MCF 10A (cell line): ENCODE measurements at places on chromosomes 1 and 21. TPM values are rescaled to one million over a fixed set of nuclear protein-coding genes. Genes with fewer than 3 reads are reported as not detected.
A peak's percentile ranks its signal among the peaks of the same experiment; 100 is the strongest.

The CHRM3 gene
- 0.56 and 0.71 TPM in 2 replicates for total RNA-seq

DNA sequence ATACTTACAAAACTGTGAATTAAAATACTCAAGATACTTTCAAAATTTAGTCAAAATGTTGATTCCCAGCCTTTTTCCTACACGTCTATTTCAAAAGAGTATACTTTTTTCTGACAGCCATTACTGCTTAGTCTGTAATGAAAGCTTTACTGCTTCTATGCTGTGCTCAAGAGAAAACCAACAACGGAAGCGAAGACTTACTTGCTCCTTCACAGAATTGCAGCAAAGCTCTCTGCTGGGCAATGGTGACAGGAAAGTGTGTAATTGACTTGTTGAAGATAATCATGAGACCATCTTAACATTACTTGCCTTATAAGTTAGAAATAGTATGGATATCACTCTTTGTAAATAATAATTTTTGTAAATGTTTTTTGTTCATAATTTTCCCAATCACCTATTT lies 1.7 kb upstream of the DYNLT5 start:
- no peak overlapping the region for H3K4me3 ChIP-seq
- H3K36me3 ChIP-seq, result no peaks in the 10 kb centered on the region
- no peak overlapping the region for H3K27ac ChIP-seq
- H3K4me1 ChIP-seq, result no peaks in the 10 kb centered on the region
- H3K27me3 ChIP-seq, result no peaks in the 10 kb centered on the region

DNA sequence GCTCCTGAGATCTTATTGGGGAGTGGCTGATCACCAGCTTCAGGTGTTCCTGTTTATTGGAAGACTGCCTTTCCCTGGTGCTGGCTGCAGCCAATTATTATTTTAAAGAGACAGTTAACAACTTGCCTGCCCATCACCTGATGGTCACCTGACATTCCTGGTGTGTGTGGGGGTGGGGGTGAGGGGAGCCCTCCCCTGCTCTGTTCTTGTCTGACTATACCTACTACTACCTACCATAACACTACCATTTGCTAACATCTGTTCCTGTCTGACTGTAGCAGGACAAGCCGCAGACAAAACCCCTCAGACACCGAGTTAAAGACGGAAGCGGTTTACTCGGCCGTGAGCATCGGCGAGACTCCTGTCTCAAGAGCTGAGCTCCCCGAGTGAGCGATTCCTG lies 54.9 kb upstream of the NBPF3 start:
- no peak for DNase-seq
- H3K4me1 ChIP-seq, result no peaks in the 10 kb centered on the region
- H3K36me3 ChIP-seq, result peaks cover 6% of the 10 kb centered on the region

DNA sequence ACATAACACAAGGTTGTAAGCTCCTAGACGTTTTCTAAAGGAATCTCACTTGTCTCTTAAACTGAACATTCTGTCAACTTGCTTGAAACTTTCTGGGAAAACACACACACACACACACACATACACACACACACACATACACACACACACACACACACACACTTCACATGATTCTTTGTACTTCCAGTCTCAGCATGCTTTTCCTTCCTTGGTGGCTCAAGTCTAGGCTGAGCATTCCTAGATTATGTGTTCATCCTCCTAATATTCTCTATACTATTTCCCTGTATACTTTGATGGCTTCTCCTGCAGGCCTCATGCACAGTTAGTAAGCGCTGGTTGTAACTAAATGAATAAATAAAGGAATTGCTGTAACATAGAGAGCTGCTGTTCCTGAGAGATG lies 372.1 kb downstream of the PTPRC start:
- no peaks in the 10 kb centered on the region for H3K36me3 ChIP-seq
- no peaks in the 10 kb centered on the region for H3K27me3 ChIP-seq
- no peak for DNase-seq
- no peak overlapping the region for H3K4me3 ChIP-seq
- H3K4me1 ChIP-seq, result no peaks in the 10 kb centered on the region

DNA sequence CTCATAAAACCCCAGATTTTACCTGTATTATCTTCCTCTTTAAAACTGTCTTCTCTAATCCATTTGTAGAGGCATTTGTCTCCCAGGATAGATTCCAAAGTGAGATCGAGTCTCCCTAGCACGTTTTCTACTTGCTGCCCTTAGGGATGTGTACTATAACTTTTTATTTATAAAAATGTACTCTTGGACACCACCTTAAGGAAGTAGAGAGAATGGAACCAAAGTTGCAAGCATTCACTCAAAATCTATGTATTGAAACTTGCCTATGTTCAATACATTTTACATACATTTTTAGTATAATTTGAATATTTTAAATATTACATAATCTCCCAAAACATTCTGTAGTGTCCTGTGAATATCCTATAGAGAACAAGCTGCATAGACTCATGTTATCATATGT lies 842 bp upstream of the SPRR2A start:
- peak; percentile 21 for DNase-seq
- H3K36me3 ChIP-seq, result peaks cover 7% of the 10 kb centered on the region
- H3K4me1 ChIP-seq, result peaks cover 16% of the 10 kb centered on the region
- H3K4me3 ChIP-seq, result no peak overlapping the region
- H3K27ac ChIP-seq, result no peak overlapping the region

- no peak for DNase-seq
- peaks cover 11% of the 10 kb centered on the region for H3K4me1 ChIP-seq
- peaks cover 35% of the 10 kb centered on the region for H3K36me3 ChIP-seq
- H3K4me3 ChIP-seq, result no peak overlapping the region
- no peak overlapping the region for H3K27ac ChIP-seq
- no peaks in the 10 kb centered on the region for H3K27me3 ChIP-seq
These were observed 7.4 kb downstream of the EFNA4 start for GRCh38 chr1:155070721-155071569.

The GPR25 gene
- 0.25 and 0.68 TPM in 2 replicates for total RNA-seq

DNA sequence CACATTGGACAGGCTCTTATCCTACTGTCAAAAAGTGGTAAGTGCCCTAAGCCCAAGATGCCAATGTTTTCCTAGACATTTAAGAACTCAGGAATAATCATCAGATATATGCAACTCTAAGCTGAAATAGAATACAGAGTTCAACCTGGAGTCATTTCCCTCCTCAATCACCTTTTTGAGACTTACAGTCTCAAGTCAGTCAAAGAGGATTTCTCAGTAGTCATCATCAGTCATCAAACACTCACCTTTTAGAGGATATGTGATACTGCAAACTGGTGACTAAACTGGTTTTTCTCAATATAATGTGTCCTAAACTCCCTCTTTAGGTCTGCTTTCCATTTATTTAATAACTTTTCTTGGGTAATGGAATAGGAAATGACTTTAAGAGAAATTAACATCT lies 145.3 kb upstream of the ADAMTS5 start:
- no peaks in the 10 kb centered on the region for H3K27me3 ChIP-seq
- peaks cover 6% of the 10 kb centered on the region for H3K36me3 ChIP-seq
- H3K4me3 ChIP-seq, result no peak overlapping the region
- no peak for DNase-seq

DNA sequence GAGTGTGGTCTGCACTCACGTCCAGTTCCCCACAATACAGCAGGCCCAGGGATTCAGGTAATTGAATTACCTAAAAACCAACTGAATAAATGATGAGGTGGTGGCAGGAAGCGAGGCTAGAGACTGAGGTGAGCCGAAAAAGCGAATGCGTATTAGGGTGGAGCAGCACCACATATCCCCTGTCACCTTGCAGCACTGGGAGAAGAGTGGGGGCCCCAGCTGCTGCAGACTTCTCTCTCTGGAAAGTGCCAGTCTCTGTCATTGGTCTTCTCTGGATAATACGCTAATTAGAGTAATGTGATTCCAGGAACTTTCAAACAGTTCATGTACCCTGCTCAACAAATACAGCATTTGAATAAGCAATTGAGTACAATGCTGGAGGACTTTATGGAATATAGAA lies 199.0 kb downstream of the RPS6KC1 start:
- H3K27me3 ChIP-seq, result no peaks in the 10 kb centered on the region
- H3K4me1 ChIP-seq, result no peaks in the 10 kb centered on the region
- DNase-seq, result no peak
- no peaks in the 10 kb centered on the region for H3K36me3 ChIP-seq
- H3K27ac ChIP-seq, result no peak overlapping the region
- no peak overlapping the region for H3K4me3 ChIP-seq

- no peak overlapping the region for H3K4me3 ChIP-seq
- no peak overlapping the region for H3K27ac ChIP-seq
- H3K36me3 ChIP-seq, result no peaks in the 10 kb centered on the region
- DNase-seq, result no peak
- no peaks in the 10 kb centered on the region for H3K27me3 ChIP-seq
- H3K4me1 ChIP-seq, result peaks cover 10% of the 10 kb centered on the region
These were observed 34.2 kb downstream of the TRIM11 start for GRCh38 chr1:228372183-228373003.

GRCh38 chr1:27431601-27431940 lies 39.1 kb downstream of the GPR3 start:
- no peak overlapping the region for H3K27ac ChIP-seq
- H3K4me1 ChIP-seq, result peaks cover 21% of the 10 kb centered on the region
- no peaks in the 10 kb centered on the region for H3K27me3 ChIP-seq
- DNase-seq, result no peak
